ENCODE measurements at places on chromosomes 7 and 10.

DNA sequence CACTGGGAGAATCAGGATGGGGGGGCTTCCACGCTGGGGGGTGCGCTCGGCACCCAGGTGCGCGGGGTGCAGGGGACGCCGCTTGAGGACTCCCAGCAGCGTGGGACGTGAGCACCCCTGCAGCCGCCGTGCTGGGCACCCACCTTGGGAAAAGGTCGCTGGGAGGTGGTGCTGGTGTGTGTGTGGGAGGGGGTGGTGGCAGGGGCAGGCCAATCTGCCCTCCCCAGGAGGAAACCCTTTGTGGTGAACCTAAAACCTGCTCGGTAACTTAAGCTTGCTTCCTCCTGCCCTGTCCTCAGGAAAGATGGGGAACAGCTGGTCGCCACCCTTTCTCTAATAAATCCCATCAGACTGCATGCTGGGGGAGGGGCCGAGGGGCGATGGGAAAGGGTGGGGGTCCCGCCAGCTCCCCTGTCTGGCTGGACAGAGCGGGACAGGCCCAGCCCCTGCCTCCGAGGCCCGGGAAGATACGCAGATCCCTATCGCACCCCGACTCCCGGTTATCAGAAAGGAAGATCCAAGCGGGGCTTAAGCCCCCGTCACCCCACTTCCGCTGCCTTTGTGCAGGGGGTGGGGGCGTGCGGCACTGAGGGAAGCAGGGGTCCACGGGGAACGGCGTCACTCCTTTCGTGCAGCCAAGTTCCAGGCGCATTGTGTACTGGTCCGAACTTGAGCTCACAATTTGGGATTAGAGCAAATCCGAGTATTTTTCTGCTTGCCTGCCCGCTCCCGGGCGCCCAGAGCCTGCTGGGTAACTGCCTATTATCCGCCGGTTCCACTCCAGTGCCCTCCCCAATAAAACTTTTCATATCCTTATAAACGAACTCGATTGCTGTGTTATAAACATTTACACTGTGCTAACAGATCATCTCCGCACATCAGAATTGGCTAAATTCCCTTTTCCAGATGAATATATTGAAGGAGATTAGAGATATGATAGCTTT is 64.6 kb downstream of the UNCX start:
- no peak for DNase-seq

DNA sequence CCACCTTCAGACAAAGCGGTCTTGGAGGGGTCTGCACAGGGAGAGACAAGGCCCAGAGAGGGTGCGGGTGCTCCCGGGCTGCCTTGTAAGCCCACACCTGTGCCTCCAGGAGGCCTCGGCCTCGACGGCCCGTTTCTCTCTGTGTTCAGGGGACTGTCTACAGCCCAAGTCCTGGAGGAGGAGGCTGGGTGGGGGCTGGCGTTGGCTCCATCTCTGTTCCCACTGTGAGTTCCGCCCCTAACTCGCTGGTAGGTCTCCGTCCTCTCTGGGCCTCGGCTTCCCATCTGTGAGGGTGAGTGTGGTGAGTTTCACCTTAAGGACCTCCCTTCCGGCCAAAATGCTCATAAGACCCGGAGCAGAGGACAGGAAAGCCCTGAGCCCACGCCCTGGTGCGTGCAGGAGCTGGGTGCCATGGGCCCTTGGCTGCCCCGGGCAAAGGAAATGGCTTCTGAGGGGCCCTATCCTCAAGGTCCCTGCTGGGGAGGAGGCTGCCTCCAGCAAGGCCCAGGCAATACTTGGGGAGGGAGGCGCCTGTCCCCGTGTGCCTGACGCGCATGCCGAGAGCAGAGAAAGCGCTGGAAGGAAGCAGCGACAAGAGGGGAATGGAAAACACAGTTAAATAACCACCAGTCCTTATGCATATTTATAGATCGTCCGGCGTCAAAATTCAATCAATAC is 276.8 kb downstream of the ELFN1 start:
- DNase-seq = no peak

DNA sequence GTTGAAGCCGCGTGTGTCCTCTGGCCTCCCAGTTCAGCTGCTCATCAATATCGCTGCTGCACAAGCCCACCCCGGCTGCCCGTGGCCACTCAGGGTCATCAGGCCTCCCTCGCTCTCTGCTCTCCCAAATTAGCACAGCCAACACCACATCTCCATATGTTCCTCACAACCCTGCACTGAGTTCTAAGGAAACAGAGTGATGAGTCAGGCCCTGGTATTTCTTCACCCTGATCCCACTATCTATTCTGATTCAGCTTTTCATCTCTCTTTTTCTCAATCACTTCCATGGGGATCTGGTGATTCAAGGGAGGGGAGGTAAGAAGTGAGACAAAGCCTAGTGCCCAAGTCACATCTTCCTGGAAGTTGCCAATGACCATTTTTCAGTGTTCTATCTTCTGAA is 23.8 kb downstream of the CYTH3 start:
- peak; percentile 25 for DNase-seq

GRCh38 chr7:42745357-42746059 is 166.4 kb downstream of the C7orf25 start:
- no peak for DNase-seq

- no peak for DNase-seq
Measured at GRCh38 chr7:89232-90019, 102.9 kb upstream of the FAM20C start.

DNA sequence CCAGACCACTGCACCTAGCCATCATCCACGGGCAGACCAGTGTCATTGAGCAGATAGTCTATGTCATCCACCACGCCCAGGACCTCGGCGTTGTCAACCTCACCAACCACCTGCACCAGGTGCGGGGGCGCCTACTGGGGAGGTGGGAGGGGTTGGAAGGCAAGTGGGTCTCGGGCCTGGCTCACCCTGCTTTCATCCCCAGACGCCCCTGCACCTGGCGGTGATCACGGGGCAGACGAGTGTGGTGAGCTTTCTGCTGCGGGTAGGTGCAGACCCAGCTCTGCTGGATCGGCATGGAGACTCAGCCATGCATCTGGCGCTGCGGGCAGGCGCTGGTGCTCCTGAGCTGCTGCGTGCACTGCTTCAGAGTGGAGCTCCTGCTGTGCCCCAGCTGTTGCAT is 4.6 kb downstream of the NFKB2 start:
- DNase-seq = no peak

DNA sequence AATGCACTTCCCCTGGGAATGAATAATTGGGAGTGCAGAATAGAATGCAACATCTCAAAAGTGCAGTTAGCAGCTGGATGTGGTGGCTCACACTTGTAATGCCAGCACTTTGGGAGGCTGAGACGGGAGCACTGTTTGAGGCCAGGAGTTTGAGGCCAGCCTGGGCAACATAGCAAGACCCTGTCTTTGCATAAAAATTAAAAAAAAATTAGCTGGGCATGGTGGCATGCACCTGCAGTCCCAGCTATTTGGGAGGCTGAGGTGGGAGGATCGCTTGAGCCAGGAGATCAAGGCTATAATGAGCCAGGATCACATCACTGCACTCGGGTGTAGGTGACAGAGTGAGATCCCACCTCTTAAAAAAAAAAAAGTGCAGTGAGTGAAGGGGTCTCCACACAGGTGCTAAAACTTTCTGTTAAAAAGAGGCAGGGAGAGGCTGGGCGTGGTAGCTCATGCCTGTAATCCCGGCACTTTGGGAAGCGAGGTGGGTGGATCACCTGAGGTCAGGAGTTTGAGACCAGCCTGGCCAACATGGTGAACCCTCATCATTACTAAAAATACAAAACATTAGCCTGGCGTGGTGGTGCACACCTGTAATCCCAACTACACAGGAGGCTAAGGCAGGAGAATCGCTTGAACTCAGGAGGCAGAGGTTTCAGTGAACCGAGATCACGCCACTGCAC is 13.5 kb upstream of the ZMIZ1 start:
- no peak for DNase-seq

DNA sequence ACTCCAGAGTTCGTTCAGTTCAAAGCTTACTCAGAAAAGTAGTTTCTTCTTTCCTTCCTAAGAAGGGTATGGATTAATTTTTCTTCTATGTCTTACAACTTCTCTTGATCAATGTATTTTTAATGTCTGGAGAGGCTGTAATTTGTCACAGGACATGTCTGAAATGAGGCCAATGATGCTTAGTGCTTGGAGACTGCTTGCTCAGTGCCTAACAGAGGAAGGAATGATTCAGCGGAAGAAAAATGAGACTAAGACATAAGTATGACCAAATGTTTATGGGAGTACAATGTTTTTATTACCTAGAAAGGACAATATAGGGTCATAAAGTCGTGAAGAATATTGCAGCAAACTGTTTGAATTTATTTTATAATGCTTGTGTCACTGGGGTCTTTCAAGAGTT is 43.3 kb downstream of the GPR37 start:
- DNase-seq = no peak

DNA sequence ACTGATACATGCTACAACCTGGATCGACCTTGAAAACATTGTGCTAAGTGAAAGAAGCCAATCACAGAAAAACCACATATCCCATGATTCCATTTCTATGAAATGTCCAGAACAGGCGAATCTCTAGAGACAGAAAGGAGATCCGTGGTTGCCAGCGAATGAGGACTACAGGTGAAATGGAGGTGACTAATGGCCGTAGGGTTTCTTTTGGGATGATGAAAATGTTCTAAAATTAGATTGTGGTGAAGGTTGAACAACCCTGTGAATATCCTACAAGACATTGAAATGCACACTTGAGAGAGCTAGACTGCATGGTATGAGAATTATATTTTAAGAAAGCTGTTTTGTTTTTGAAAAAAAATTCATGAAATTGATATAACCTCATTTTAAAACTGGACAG is 188.5 kb upstream of the PLXNA4 start:
- no peak for DNase-seq

- no peak for DNase-seq
Measured at GRCh38 chr10:130215931-130216231, 79.7 kb downstream of the GLRX3 start.

Measured in ELF-1 (cell line).